Hippocampal formation (tissue), 2 donors: ENCODE measurements at places on chromosomes 11 and 22.

- no peak for DNase-seq
Observed at GRCh38 chr22:45772743-45773142, 101.1 kb downstream of the ATXN10 start.

- no peak for DNase-seq
Observed at GRCh38 chr22:22871536-22872278, 15.9 kb upstream of the IGLL5 start.

- no peak for DNase-seq
Observed at GRCh38 chr11:9815486-9816136, 151.7 kb downstream of the SWAP70 start.

DNA sequence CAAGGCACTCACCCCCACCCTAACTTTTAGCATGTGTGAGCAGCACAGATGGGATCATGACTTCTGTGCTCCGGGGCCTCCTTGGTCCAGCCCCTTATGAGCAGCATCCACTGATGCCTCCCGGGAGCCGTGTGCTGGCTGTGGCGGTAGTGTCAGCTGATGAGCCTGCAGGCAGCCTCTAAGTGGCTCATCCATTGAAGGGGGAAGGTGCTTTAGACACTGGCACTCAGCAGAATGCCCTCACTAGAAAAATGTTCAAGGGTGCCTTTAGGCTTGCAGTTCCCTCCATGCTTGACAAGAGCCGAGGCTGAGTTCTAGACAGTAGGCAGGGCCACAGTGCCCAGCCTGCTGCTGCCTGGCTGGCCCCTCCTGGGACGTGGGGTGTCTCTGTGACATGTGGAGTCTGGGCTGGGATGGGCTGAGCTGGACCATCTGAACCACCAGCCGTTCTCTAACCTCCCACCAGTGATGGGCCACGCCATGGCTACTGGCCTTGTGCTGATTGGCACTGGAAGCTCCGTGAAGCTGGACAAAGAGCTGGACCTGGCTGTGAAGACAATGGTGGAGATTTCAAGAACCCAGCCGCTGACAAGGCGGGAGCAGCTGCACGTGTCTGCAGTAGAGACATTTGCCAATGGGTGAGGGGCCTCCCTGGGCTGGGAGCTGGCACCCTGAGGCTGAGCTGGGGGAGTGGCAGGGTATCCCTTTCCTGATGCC is 5.8 kb downstream of the TTC38 start:
- no peak for DNase-seq

DNA sequence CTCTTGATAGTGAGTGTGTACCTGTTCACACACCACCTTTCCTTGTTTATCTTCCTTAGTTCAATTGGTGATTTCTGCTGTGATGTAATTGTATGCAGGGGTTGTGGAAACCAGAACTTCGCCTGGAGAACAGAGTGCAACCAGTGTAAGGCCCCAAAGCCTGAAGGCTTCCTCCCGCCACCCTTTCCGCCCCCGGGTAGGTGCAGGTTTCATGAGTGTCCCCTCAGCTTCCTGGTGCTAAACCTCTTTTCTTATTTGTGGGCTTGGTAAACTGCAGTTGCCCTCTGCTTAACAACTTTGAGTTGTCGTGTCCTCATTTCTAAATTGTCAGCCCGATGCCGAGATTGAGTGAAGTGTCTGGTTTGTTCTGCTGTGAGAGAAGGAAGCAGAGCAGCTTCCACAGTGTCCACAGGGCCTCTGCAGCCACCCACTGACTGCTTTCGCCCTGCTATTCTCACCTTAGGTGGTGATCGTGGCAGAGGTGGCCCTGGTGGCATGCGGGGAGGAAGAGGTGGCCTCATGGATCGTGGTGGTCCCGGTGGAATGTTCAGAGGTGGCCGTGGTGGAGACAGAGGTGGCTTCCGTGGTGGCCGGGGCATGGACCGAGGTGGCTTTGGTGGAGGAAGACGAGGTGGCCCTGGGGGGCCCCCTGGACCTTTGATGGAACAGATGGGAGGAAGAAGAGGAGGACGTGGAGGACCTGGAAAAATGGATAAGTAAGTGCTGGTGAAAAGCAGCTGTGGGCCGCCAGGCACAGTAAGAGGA is 7.1 kb upstream of the GAS2L1 start:
- DNase-seq, result no peak

GRCh38 chr11:36102868-36103267 is 159.0 kb downstream of the LDLRAD3 start:
- no peak for DNase-seq
